Trophoblast cell (in vitro differentiated cells and primary cell): ENCODE measurements at places on chromosomes 1 and 21.

DNA sequence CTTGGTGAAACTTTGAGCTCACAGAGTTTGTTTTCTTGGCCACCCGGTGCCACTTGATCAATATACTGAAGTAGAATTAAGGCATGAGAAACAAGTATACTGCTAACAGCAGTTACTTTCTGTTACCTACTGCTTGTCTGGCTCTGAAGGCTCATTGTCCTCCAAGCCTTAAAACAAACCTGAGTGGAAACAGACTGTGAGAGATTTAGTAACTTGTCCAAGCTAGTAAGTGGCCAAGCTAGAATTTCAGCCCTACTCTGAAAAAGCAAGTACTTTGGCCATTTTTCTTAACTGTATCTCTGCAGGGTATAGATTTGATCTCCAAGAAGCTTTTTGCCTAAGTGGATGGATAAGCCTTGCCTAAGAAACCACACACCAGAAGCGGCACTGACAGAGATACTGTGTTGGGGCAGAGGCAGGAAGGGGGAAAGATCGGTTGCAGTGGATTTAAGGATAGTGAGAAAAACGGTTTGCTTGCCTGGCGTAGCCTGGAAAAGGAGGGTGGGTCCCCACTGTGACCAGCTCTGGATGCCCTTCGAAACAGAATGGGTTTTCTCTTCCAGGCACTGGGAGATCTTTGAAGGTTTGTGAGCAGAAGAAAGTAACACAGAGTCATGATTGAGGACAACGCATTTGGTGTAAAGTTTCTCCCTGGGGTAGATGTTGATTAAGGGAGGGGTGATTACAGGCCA is 2.1 kb upstream of the MACO1 start:
- H3K27ac ChIP-seq: no peak overlapping the region
- no peaks in the 10 kb centered on the region for H3K36me3 ChIP-seq
- no peaks in the 10 kb centered on the region for H3K27me3 ChIP-seq
- DNase-seq: no peak
- H3K4me1 ChIP-seq: no peaks in the 10 kb centered on the region
- no peak overlapping the region for H3K4me3 ChIP-seq

GRCh38 chr1:14897547-14897946 is 256.0 kb upstream of the TMEM51 start:
- H3K27ac ChIP-seq: no peak overlapping the region
- no peak overlapping the region for H3K4me3 ChIP-seq
- no peak for DNase-seq

GRCh38 chr1:58735586-58735985 is 35.7 kb upstream of the MYSM1 start:
- no peak overlapping the region for H3K4me3 ChIP-seq
- no peaks in the 10 kb centered on the region for H3K36me3 ChIP-seq
- no peaks in the 10 kb centered on the region for H3K4me1 ChIP-seq
- DNase-seq: no peak
- no peaks in the 10 kb centered on the region for H3K27me3 ChIP-seq
- no peak overlapping the region for H3K27ac ChIP-seq

- no peaks in the 10 kb centered on the region for H3K27me3 ChIP-seq
- H3K36me3 ChIP-seq: no peaks in the 10 kb centered on the region
- no peak overlapping the region for H3K4me3 ChIP-seq
These were observed 262.8 kb upstream of the VAMP3 start for GRCh38 chr1:7508052-7508933.

GRCh38 chr1:45545553-45546310 is 4.9 kb upstream of the AKR1A1 start:
- peaks cover 2% of the 10 kb centered on the region for H3K4me1 ChIP-seq
- no peaks in the 10 kb centered on the region for H3K27me3 ChIP-seq
- DNase-seq: peak; percentile 67
- no peaks in the 10 kb centered on the region for H3K36me3 ChIP-seq
- H3K4me3 ChIP-seq: no peak overlapping the region
- H3K27ac ChIP-seq: no peak overlapping the region

- peaks cover 25% of the 10 kb centered on the region for H3K4me1 ChIP-seq
- H3K36me3 ChIP-seq: no peaks in the 10 kb centered on the region
- DNase-seq: no peak
- H3K4me3 ChIP-seq: no peak overlapping the region
These were observed 75.8 kb upstream of the ABCD3 start for GRCh38 chr1:94342416-94342815.

GRCh38 chr1:202251424-202252256 is 58.0 kb downstream of the LGR6 start:
- no peak overlapping the region for H3K4me3 ChIP-seq
- H3K27me3 ChIP-seq: no peaks in the 10 kb centered on the region
- DNase-seq: no peak
- H3K27ac ChIP-seq: no peak overlapping the region
- no peaks in the 10 kb centered on the region for H3K36me3 ChIP-seq

- H3K27me3 ChIP-seq: no peaks in the 10 kb centered on the region
- H3K4me3 ChIP-seq: no peak overlapping the region
- no peaks in the 10 kb centered on the region for H3K4me1 ChIP-seq
- no peak overlapping the region for H3K27ac ChIP-seq
- DNase-seq: no peak
These were observed 509.8 kb downstream of the PTPRU start for GRCh38 chr1:29746076-29746665.

DNA sequence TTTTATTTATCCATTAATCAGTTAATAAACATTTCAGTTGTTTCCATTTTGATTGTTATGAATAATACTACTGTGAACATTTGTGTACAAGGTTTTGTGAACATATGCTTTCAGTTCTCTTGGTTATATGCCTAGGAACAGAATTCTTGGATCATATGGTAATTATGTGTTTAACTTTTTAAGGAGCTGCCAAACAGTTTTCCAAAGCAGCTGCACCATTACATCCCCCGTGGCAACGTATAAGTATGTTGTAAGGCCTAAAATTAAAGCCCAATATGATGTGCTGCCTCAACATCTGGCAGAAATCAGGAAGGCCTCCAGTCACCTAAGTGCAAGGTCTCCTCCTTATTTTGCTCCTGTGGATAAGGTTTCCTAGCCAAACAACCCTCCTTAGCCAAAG is 235.6 kb upstream of the CACYBP start:
- DNase-seq: no peak
- no peaks in the 10 kb centered on the region for H3K36me3 ChIP-seq
- H3K27me3 ChIP-seq: no peaks in the 10 kb centered on the region
- no peak overlapping the region for H3K27ac ChIP-seq

DNA sequence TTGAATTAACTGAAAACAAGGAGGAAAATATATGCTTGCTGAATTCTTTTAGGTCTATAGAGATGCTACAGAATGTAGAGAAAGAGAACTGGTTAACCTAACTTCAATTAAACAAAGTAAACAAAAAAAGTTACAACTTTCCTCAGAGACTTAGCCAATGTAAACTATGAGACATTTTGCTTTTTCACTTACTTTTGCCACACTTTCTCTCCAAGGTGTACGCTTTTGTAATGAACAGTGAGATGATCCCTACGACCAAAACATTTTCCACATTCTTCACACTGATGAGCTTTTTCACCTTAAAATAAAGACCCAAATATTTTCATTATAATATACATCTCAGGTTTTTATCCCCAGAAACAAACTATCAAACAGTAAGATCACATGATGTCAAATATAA is 28.3 kb upstream of the ASPM start:
- no peak overlapping the region for H3K27ac ChIP-seq
- no peaks in the 10 kb centered on the region for H3K4me1 ChIP-seq
- H3K4me3 ChIP-seq: no peak overlapping the region
- H3K27me3 ChIP-seq: no peaks in the 10 kb centered on the region

GRCh38 chr1:110292031-110292741 is 47.0 kb upstream of the RBM15 start:
- no peak overlapping the region for H3K4me3 ChIP-seq
- DNase-seq: no peak
- H3K27ac ChIP-seq: no peak overlapping the region
- H3K27me3 ChIP-seq: no peaks in the 10 kb centered on the region

DNA sequence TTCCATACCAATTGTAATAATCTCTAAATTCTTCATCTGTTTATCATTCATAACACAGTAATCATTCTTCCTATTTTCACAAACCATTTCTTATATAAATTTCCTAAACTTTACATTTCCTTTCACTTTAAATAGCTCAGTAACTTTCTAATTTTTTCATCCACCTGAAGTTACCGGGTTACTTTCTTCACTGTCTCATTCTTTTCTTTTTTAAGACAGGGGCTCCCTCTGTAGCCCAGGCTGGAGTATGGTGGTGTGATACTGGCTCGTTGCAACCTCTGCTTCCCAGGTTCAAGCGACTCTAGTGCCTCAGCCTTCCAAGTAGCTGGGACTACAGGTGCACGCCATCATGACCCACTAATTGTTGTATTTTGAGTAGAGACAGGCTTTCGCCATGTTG is 41.3 kb downstream of the RERE start:
- H3K4me3 ChIP-seq: no peak overlapping the region
- H3K36me3 ChIP-seq: no peaks in the 10 kb centered on the region
- H3K27ac ChIP-seq: no peak overlapping the region
- H3K4me1 ChIP-seq: no peaks in the 10 kb centered on the region

GRCh38 chr1:115882913-115883902 is 42.3 kb upstream of the NHLH2 start:
- H3K27me3 ChIP-seq: no peaks in the 10 kb centered on the region
- H3K36me3 ChIP-seq: no peaks in the 10 kb centered on the region
- no peaks in the 10 kb centered on the region for H3K4me1 ChIP-seq
- DNase-seq: no peak

DNA sequence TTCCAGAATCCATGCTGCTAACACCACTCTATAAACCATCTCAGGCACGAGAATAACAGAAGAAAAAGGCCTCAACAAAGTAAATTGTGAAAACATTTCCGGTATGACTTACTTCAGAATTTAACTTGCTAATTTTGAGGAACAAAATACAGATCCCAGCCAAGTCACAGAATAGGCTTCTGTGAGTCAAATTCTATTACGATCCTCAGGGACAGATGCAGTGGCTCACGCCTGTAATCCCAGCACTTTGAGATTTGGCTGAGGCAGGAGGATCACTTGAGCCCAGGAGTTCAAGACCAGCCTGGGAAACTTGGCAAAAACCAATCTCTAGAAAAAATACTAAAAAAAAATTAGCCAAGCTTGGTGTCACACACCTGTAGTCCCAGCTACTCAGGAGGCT is 8.8 kb upstream of the CCDC27 start:
- H3K4me3 ChIP-seq: no peak overlapping the region
- H3K27me3 ChIP-seq: no peaks in the 10 kb centered on the region
- peaks cover 30% of the 10 kb centered on the region for H3K36me3 ChIP-seq
- H3K4me1 ChIP-seq: peaks cover 9% of the 10 kb centered on the region
- no peak overlapping the region for H3K27ac ChIP-seq

- no peaks in the 10 kb centered on the region for H3K4me1 ChIP-seq
- no peak overlapping the region for H3K4me3 ChIP-seq
- peak; percentile 61 for DNase-seq
- H3K27me3 ChIP-seq: no peaks in the 10 kb centered on the region
- H3K27ac ChIP-seq: no peak overlapping the region
These were observed 470 bp downstream of the TNR start for GRCh38 chr1:175742790-175743459.

DNA sequence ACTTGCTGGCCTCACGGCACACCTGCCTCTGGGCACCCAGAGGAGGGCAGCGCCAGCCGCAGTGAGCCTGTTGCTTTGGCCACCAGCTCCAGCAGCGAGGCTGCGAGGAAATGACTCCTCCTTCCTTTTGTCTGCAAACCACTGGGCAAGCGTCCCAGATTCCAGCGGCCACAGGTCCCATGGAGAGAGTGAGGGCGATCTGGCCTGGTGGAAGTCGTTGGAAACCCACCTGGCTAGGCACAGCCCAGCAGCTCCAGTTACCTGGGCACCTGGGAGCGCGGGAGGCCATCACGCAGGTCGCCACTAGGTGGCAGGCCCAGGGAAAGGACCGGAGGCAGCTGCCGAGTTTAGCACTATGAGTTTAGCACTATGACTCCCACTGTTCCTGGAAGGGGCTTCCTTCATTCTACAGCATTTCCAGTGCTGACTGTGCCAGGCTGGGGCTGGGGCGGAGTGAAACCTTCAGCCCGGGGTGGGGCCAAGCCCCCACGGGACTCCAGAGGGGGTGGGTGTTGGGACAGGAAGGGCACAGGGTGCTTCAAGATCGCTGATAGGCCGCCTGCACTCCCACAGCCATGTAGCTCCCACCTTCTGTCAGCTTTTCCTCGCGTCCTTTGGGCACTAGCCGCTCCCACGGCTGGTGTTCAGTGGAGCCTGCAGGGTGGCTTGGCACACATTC is 1.1 kb upstream of the ESPN start:
- peaks cover 59% of the 10 kb centered on the region for H3K27me3 ChIP-seq
- no peak overlapping the region for H3K4me3 ChIP-seq
- peaks cover 11% of the 10 kb centered on the region for H3K4me1 ChIP-seq
- H3K36me3 ChIP-seq: no peaks in the 10 kb centered on the region
- H3K27ac ChIP-seq: no peak overlapping the region
- DNase-seq: peak; percentile 85

GRCh38 chr1:167659881-167660280 is 29.8 kb downstream of the RCSD1 start:
- no peak for DNase-seq
- peaks cover 29% of the 10 kb centered on the region for H3K4me1 ChIP-seq
- no peak overlapping the region for H3K4me3 ChIP-seq
- no peaks in the 10 kb centered on the region for H3K36me3 ChIP-seq

- H3K27me3 ChIP-seq: no peaks in the 10 kb centered on the region
- H3K27ac ChIP-seq: no peak overlapping the region
- H3K4me3 ChIP-seq: no peak overlapping the region
- H3K4me1 ChIP-seq: no peaks in the 10 kb centered on the region
- no peak for DNase-seq
These were observed 248.1 kb upstream of the C1orf105 start for GRCh38 chr1:172172352-172172831.

DNA sequence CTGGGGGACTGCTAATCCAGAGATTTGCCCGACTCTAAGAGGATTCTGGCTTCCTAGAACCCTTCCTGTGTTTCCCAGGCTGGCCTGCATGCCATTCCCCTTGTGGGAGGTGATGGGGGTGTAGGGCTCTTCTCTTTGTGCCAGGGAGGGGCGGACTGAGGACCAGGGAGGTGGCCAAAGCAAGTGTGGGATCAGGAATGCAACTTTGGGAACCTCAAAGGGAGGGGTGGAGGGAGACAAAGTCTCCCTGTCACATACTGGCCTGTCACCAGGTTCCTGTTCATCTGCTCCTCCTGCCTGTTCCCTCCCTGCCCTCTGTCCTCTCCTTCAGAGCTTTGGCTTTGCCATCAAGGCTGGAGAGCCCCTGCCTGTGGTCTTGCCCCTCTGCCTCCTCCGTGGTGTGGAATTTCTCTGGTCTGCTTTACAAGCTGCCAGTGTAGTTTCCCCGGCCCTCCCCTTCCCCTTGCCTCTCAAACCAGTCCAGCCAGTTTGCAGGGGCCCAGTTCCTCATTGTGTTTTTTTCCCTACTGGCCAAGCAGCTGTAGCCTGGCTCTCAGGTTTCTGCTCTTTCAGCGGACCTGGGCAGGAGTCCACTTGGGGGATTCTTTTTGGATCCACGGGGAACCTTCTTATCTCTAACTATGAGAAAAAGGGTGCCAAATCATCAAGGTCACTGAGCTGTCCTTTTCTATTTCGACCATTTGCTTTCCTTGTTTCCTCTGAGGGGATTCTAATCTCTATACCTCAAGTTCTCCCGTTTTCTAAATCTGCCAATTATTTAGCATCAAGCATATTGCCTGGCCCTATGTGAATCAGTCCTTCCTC is 1.8 kb downstream of the CGN start:
- H3K27me3 ChIP-seq: no peaks in the 10 kb centered on the region
- H3K4me3 ChIP-seq: peak overlapping the region; percentile 52
- peaks cover 25% of the 10 kb centered on the region for H3K4me1 ChIP-seq
